ENCODE measurements at places on chromosomes 4 and X. TPM values are rescaled to one million over a fixed set of nuclear protein-coding genes. Genes with fewer than 3 reads are reported as not detected.
A peak's percentile ranks its signal among the peaks of the same experiment; 100 is the strongest.

H2BW2 gene
- total RNA-seq = not detected

TECRL gene
- not detected for total RNA-seq

DNA sequence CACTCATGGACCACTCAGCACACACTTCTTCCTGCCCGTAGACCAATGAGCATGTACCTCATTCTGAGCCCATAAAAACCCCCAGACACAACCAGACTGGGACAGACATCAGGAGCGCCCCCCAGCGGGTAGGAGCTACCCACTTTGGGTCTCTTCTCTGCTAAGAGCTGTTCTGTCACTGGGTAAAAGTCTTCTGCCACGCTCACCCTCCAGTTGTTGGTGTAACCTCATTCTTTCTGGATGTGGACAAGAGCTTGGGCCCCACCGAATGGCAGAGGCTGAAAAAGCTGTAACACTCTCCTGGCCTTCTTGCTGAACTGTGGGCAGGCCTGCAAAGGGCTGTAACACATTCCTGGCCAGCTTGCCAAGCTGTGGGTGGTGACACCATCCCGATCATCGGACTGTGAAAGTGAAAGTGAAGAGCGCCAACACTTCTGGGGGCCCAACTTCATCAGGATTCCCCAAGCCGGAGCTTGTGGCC lies 137.6 kb downstream of the TECRL start:
- DNase-seq = no peak
- no peaks in the 10 kb centered on the region for H3K27me3 ChIP-seq
- no peaks in the 10 kb centered on the region for H3K36me3 ChIP-seq

DNA sequence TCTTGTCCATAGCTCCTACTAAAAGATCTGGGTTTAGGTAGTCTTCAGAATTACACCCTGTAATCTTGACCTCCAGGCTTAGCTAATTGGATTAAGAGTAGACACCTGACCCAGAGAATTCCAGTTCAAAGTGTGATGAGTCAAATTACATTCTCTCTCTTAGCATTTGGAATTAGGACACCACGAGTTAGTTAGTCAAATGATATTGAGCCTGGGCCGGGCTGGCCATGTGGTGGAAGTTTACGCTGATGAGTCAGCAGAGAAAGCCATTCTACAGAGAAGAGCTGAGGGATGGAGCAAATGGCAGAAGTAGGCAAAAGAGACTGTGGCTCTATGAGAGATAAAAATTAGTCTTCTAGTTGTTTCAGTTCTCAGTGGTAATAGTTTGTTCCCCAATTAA lies 31.1 kb downstream of the CEP44 start:
- no peaks in the 10 kb centered on the region for H3K4me1 ChIP-seq
- no peak for DNase-seq
- H3K36me3 ChIP-seq = peaks cover 3% of the 10 kb centered on the region
- H3K4me3 ChIP-seq = no peak overlapping the region
- H3K27me3 ChIP-seq = no peaks in the 10 kb centered on the region

DNA sequence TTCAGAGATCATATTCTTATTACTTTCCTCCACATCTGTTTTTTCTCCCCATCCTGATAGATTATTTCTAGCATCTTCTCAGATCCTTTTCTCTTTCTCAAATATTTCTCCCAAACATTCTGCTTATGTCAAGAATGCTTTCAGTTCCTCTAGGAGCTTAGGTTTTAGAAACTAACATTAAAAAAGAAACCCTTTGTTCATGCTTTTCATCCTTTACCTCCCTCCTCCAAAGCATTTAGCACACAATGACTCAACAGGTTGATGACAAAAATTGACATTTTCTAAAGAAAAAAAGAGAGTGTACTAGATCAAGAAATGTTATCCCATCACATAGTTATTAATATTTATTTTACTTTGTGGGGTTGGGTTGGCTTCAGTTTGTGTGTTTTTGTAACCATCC lies 16.5 kb upstream of the ALB start:
- DNase-seq = no peak
- no peak overlapping the region for H3K27ac ChIP-seq
- H3K27me3 ChIP-seq = no peaks in the 10 kb centered on the region
- no peaks in the 10 kb centered on the region for H3K4me1 ChIP-seq
- no peaks in the 10 kb centered on the region for H3K36me3 ChIP-seq

- H3K27me3 ChIP-seq = no peaks in the 10 kb centered on the region
- H3K27ac ChIP-seq = peak overlapping the region; percentile 24
- peaks cover 49% of the 10 kb centered on the region for H3K4me1 ChIP-seq
- H3K4me3 ChIP-seq = no peak overlapping the region
- H3K36me3 ChIP-seq = no peaks in the 10 kb centered on the region
- DNase-seq = no peak
These were observed 10.1 kb downstream of the ELF4 start for GRCh38 chrX:130100180-130100579.

DNA sequence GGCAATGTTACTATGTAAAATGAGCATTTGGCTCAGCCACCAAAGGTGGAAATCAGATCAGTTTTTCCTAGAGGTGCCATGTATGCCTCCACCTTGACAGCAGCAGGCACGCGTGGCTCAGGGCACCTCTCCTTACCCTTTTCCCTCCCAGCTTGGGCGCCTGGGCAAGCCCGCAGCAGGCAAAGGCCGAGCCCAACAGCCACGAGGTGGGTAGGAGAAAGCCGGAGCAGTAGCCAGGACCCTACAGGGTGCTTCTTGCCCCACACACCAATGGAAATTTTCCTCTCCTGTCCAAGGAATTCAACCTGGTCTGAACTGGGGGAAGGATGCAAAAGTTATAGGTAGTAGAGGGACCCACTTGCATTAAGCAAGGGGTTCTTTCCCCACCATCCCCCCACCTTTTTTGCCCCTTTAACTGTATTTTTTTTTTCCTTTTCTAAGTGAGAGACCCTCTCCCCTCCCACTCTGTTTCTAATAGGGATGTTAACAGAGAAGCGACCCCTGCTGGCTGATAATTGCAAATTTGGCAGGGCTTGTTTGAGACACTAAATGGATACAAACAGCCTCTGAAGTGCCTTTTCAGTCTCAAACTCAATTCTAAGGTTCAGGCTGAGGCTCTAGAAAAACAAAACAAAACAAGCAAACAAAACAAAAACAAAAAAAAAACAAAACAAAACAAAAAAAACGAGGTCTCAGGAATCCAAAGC lies 895.1 kb downstream of the PCDH18 start:
- H3K27me3 ChIP-seq = no peaks in the 10 kb centered on the region
- no peaks in the 10 kb centered on the region for H3K4me1 ChIP-seq
- H3K4me3 ChIP-seq = no peak overlapping the region
- no peak for DNase-seq

- no peaks in the 10 kb centered on the region for H3K36me3 ChIP-seq
- DNase-seq = no peak
- H3K27ac ChIP-seq = no peak overlapping the region
- no peak overlapping the region for H3K4me3 ChIP-seq
- H3K27me3 ChIP-seq = no peaks in the 10 kb centered on the region
- peaks cover 3% of the 10 kb centered on the region for H3K4me1 ChIP-seq
These were observed 90.6 kb upstream of the AFAP1 start for GRCh38 chr4:8030121-8030781.

GRCh38 chr4:82798168-82799005 lies at the start of gene SCD5:
Gene SCD5, minus strand, starts transcription at chr4:82798796. Its CDS starts 259 bp downstream, at chr4:82798537.
- peak; percentile 49 for DNase-seq
- no peaks in the 10 kb centered on the region for H3K36me3 ChIP-seq
- no peaks in the 10 kb centered on the region for H3K27me3 ChIP-seq

GRCh38 chr4:6768539-6768905 lies 14.0 kb upstream of the KIAA0232 start:
- no peak overlapping the region for H3K27ac ChIP-seq
- H3K4me3 ChIP-seq = no peak overlapping the region
- no peaks in the 10 kb centered on the region for H3K27me3 ChIP-seq
- H3K4me1 ChIP-seq = peaks cover 17% of the 10 kb centered on the region
- DNase-seq = no peak

GABRG1 gene
- not detected for total RNA-seq

GRCh38 chr4:15917297-15917696 lies 21.2 kb downstream of the FGFBP1 start:
- H3K36me3 ChIP-seq = no peaks in the 10 kb centered on the region
- no peak overlapping the region for H3K4me3 ChIP-seq
- H3K4me1 ChIP-seq = no peaks in the 10 kb centered on the region
- no peaks in the 10 kb centered on the region for H3K27me3 ChIP-seq
- H3K27ac ChIP-seq = no peak overlapping the region
